Mammary epithelial cell (primary cell): ENCODE measurements at places on chromosomes 11 and 22. TPM values are rescaled to one million over a fixed set of nuclear protein-coding genes. Genes with fewer than 3 reads are reported as not detected.

PRG3 gene
- not detected for total RNA-seq

GRCh38 chr22:22720724-22721261 lies 76.4 kb downstream of the GGTLC2 start:
- peak; percentile 28 for DNase-seq

DNA sequence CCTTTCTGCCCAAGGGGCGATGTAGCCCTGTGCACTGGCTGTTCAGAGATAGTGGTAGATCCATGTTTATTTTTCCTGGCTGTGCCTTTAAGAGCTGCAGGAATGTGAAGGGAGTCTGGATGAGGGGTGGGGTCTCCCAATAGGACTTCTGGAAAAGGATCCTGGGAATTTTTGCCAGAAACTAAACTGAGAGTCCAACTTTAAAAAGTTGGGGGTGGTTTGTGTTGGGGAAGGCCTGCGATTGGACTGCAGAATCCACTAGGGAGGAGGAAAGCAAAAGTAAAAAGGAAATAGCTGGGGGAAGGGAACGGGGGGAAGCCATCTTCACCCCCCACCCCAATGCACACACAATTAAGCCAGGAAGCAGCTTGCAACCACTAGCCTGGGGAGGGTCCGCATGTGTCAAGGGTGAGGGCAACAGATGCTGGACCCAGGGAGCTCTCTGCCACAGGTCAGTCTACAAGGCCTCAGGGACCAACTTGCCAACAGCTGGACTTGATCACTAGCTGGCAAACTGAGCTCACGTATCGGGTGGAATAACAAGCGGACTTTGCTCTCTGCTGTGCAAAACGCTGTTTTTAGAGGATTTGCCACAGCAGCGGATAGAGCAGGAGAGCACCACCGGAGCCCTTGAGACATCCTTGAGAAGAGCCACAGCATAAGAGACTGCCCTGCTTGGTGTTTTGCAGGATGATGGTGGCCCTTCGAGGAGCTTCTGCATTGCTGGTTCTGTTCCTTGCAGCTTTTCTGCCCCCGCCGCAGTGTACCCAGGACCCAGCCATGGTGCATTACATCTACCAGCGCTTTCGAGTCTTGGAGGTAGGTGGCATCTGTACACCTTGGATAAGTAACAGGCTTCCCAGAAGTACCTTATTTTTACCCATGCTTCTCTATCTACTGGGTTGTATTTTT lies at the start of gene OLFML1:
Gene OLFML1, plus strand, starts transcription at position 321 of the 912 bp plus-strand sequence. Its CDS starts 370 bp downstream, at position 691.
- no peak for DNase-seq

- DNase-seq, result no peak
Measured at GRCh38 chr11:32435942-32436750, 807 bp upstream of the WT1 start.

PSMC3 gene
- 135 and 142 TPM in 2 replicates for total RNA-seq

- no peak for DNase-seq
Measured at GRCh38 chr22:22669093-22669492, 24.7 kb downstream of the GGTLC2 start.

- no peak for DNase-seq
Measured at GRCh38 chr22:35645646-35646045, 2.6 kb upstream of the APOL6 start.
